ENCODE measurements at places on chromosomes 5 and 9.

GRCh38 chr5:34978681-34979080, 49.3 kb downstream of the DNAJC21 start:
- no peak for DNase-seq

- DNase-seq = no peak
Measured at GRCh38 chr9:81103597-81104471, 585.5 kb downstream of the TLE1 start.

GRCh38 chr9:73149371-73150067, 2.1 kb upstream of the ANXA1 start:
- peak; percentile 76 for DNase-seq

DNA sequence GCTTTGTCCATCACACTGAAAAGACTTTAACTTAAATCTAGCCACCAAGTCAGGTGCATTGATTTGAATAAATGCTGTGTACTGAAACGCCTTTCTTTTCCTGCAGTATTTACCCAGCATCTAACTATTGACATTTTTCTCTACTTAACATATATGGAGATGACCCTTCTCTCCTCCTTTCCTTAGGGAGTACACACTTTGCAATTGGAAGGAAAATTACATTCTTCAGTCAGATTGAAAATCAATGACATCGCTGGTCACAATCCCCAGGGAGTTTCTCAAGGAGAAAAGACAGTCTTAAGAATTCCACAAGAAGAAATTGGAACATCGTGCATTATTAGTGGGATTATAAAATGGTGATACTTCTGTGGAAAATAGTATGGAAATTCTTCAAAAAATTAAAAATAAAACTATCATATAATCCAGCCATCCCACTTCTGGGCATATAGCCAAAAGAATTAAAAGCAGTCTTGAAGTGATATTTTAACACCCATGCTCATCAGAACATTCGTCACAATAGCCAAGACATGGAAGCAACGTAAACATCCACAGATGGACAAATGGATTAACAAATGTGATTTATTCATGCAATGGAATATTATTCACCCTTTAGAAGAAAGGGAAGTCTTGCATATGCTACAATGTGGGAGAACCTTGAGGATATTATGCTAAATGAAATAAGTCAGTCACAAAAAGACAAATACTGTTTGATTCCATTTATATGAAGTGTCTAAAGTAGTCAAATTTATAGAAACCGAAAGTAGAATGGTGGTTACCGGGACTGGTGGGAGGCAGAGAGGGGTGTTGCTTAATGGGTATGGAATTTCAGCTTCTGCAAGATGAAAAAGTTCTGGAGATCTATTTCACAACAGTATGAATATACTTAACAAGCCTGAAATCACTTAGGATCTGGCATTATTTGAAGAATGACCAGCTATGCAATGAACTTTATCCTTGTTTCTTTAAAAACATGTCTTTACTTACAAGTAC, 14.3 kb upstream of the FREM1 start:
- DNase-seq = peak; percentile 53

- no peak for DNase-seq
Measured at GRCh38 chr9:99286536-99286935, 64.5 kb downstream of the SEC61B start.

GRCh38 chr9:116112236-116112635, 41.4 kb upstream of the PAPPA start:
- no peak for DNase-seq

All from fibroblast of skin of left quadriceps (primary cell).